ENCODE measurements at places on chromosomes 11 and 22. TPM values are rescaled to one million over a fixed set of nuclear protein-coding genes. Genes with fewer than 3 reads are reported as not detected.

SYNGR1 gene
- 4.8 TPM for total RNA-seq

CARNS1 gene
- 0.97 TPM for total RNA-seq

HEPHL1 gene
- not detected for total RNA-seq

NCR3LG1 gene
- total RNA-seq: 14.4 TPM

HPX gene
- 2.2 TPM for total RNA-seq

ARHGAP20 gene
- total RNA-seq: 10.3 TPM

APOBEC3C gene
- total RNA-seq: 18.6 TPM

SCGB2A2 gene
- not detected for total RNA-seq

ACTN3 gene
- under 0.01 TPM for total RNA-seq

ZNF215 gene
- total RNA-seq: 3.9 TPM

UBXN1 gene
- total RNA-seq: 103 TPM

TEAD1 gene
- 145 TPM for total RNA-seq

SLC7A4 gene
- not detected for total RNA-seq

MRGPRX4 gene
- total RNA-seq: not detected

AKIP1 gene
- 30.3 TPM for total RNA-seq

YPEL4 gene
- 0.65 TPM for total RNA-seq

SCUBE2 gene
- total RNA-seq: 4.8 TPM

UBQLN3 gene
- 0.13 TPM for total RNA-seq

MS4A2 gene
- total RNA-seq: not detected

NCF4 gene
- total RNA-seq: not detected

SLC22A9 gene
- total RNA-seq: not detected

Data from articular chondrocyte of knee joint (primary cell).